ENCODE measurements at places on chromosomes 11 and 22.

GRCh38 chr11:112901924-112902323 is 59.3 kb upstream of the NCAM1 start:
- DNase-seq, result no peak

DNA sequence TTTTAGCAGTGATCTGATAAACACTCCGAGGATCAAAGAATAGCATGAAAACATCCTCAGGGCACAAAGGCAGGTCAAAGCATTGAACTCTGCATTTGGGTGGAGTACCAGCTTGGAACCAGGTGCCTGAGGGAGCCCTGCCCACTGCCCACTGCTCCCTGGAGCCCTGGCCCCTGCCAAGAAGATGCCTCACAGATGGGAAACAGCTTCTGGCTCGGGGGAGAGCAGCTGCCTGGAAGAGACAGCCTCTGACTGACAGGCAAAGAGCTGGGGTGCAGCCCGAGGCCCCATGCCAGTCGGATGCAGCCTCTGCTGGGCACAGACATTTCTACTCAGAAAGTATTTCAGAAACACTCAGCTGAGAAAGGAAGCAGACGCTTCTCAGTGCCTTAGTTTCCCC is 13.2 kb downstream of the LMO1 start:
- DNase-seq, result peak; percentile 59

- DNase-seq, result no peak
These were observed 75.6 kb upstream of the ARHGAP32 start for GRCh38 chr11:129267716-129268115.

DNA sequence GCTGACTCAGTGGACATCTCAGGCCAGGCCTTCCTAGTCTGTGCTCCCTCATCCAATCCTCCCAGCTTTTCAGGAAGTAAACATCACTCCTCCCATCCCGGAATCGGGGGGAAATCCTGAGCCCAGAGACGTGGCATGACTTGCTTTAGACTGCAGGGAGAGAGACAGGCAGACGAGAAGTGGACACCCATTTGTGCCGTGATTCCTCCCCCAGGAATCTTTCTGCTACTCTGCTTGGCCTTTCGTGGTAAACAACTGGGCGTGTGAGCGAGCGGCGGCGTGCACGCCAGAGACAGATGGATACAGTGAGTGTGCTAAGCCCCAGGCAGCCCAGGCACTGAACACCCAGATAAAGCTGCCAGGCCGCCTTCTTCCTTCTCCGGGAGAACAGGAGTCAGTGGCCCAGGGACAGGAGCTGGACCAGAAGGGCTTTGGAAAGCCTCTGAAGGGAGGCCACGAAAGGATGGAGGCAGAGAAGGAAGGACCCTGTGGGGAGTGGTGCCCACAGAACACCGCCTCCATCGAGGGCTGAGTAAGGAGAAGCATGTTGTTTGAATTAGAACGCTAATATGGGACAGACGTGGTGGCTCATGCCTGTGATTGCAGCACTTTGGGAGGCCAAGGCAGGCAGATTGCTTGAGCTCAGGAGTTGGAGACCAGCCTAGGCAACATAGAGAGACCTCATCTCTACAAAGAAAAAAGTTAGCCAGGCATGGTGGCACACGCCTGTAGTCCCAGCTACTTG is 53.0 kb upstream of the PRR5 start:
- DNase-seq, result peak; percentile 19

DNA sequence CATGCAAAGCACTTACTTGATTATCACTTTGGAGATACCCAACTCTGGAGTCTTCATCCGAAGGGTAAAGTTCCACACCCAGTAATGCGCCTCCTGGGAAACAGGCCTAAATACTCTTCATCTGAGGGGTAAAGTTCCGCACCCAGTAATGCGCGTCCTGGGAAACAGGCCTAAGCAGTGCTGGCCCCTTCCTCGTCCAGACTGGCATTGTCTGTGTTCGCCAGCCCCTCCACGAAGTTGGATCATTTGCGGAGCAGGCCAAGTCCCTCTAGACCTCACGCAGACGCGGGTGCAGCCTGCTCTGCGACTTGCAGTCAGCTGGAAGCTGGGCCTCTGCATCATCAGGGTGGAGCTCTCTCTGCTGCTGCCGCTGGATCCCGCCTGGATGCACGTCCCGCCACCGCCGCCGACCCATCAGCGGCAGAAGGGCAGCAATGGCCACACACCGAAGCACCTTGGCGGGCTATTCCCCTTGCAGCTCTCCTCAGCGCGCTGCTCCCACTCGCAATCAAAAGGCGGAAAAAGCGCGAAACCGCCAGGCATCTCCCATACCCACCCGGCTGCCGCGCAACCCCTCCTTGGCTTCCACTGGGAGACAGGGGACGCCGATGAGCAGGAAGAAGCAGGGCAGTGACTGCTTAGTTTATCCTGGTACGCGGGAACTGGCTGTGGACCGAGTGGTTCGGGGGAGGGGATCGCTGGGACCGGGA is 34.1 kb upstream of the GLYATL1 start:
- DNase-seq, result peak; percentile 75

DNA sequence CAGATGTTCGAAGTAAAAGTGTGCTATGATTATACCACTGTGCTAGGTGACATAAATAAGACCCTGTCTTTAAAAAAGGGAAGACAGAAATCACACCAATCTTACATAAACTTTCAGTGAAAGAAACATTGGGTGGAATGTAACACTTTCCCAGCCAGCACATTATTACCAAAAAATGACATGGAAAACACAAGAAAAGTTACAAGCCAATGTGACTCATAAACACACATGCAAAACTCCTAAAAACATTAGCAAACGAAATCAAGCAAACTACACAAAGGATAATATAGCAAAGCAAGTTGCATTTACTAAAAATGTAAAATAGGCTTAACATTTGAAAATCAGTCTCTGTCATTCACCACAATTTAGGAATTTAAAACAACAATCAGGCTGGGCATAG is 47.0 kb downstream of the SBF2 start:
- DNase-seq, result no peak

DNA sequence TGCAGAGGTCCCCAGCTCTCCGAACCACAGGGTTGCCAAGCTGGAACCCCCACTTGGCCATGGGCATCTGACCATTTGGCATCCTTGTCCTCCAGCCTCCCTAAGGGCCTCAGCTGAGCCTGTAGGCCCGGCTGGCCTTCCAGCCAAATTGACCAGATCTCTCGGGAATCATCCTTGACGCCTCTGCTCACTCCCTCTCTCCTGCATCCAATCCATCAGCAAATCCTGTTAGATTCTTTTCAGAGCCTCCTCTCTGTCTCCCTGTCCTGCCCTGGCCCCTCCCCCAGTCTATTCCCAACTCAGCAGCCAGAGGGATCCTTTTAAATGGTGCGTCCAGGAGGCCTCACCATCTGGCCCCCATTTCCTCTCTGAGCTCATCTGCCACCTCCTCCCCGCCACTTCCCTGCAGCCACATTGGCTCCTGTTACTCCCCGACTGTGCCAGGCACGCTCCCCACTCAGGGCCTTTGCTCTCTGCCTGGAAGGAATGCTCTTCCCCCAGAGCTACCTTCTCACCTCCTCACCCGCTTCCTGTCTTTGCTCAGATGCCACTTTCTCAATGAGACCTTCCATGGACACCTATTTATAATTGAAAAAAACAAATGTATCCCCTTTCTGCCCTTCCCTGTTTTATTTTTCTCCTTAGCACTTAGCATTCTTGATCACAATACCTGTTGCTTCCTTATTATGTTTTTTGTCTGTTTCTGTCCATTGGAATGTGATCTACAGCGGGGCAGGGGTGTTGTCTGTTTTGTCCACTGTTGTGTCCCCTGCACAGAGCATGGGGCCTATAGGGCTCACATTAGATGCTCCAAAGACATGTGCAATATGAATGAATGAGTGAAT is 78.1 kb downstream of the NFAM1 start:
- DNase-seq, result peak; percentile 77

GRCh38 chr11:58433638-58434203 is 5.8 kb upstream of the OR5B2 start:
- no peak for DNase-seq

GRCh38 chr11:6472934-6473333 is 807 bp downstream of the TRIM3 start:
- no peak for DNase-seq

- DNase-seq, result no peak
These were observed 31.6 kb downstream of the RPS6KA4 start for GRCh38 chr11:64390558-64390957.

DNA sequence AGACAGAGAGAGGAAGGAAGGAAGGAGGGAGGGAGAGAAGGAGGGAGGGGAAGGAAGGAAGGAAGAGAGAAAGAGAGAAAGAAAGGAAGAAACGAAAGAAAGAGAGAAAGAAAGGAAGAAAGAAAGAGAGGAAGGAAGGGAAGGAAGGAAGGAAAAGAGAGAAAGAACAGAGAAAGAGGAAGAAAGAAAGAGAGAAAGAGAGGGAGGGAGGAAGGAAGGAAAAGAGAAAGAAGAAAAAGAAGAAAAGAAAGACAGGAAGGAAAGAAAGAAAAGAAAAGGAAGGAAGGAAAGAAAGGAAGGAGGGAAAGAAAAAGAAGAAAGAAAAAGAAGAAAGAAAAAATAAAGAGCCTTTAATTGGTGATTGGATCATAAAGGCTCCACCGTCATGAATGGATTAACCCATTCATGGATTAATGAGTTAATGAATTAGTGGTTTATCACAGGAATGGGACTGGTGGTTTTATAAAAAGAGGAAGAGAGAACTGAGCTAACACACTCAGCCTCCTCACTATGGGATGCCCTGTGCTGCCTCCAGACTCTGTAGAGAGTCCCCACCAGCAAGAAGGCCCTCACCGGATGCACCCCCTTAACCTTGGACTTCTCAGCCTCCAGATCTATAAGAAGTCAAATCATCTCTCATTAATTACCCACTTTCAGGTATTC is 9.0 kb upstream of the PLAAT2 start:
- DNase-seq, result no peak

- no peak for DNase-seq
These were observed 108.9 kb upstream of the SORL1-AS1 start for GRCh38 chr11:121561716-121562115.

- no peak for DNase-seq
These were observed 5.8 kb upstream of the RCOR2 start for GRCh38 chr11:63922673-63923192.

DNA sequence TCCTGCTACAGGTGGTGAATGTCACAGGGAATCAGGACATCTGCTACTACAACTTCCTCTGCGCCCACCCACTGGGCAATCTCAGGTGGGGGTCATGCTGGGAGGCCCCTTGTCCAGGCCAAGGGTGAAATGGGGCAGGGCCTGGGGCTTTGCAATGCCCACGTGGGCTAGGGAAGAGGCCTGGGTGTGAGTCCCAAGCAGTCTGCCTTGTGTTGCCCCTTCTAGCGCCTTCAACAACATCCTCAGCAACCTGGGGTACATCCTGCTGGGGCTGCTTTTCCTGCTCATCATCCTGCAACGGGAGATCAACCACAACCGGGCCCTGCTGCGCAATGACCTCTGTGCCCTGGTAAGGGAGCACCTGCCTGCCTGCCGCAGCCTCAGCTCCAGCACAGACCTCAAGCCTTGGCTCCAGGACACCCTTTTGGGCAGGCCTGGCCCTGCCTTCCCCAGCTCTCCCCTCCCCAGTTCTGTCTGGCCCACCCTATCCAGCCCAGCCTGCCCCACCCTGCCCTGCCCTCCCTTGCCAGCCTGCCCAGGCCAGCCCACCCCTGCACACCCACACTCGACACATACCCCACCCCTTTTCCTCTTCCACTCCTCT is 9.1 kb upstream of the TAGLN start:
- DNase-seq, result peak; percentile 13

- peak; percentile 57 for DNase-seq
These were observed 21.8 kb downstream of the SNX19 start for GRCh38 chr11:130894322-130895025.

DNA sequence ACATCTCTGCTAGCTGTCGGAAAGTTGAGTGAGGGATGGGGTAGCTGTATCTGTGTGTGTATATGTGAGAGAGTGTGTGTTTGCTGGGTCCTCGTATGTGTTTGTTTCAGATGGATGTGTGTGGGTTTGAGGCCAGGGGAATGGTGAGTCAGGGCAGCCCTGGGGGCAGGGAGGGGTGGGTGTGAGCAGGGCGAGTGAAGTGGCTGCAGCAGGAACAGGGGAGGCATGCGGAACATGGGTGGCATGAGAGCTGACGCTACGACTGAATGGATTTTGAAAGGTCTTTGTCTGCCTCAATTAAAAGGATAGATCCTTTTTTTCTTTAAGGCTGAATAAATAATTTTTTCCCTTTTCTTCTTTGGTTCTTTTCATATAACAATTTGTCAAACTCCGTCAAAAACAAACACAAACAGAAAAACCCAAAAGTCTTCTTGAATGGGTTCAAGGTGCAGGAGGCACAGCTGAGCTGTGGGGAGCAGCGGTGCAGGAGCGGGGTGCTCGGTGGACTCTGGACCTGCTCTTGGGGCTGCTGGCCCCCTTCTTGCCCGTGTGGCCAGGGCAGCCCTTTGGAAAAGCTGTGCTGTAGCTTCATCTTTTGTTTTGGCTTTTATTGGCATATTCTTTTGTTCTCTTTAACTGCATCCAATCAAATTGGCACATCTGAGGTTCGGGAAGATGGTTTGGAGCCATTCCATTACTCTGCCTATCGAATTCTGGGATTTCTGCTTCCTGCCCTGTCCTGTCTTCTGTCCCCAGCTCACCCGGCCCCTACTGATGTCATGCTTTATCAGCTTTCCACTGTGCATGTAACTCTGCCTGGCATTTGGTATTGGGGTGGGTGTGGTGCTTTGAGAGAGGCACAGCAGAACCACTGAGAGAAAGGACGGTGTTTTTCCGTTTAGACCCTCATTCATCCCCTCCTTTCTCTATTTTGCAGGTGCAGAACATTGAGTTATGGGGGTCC is 80.1 kb downstream of the ADAMTS15 start:
- DNase-seq, result no peak

DNA sequence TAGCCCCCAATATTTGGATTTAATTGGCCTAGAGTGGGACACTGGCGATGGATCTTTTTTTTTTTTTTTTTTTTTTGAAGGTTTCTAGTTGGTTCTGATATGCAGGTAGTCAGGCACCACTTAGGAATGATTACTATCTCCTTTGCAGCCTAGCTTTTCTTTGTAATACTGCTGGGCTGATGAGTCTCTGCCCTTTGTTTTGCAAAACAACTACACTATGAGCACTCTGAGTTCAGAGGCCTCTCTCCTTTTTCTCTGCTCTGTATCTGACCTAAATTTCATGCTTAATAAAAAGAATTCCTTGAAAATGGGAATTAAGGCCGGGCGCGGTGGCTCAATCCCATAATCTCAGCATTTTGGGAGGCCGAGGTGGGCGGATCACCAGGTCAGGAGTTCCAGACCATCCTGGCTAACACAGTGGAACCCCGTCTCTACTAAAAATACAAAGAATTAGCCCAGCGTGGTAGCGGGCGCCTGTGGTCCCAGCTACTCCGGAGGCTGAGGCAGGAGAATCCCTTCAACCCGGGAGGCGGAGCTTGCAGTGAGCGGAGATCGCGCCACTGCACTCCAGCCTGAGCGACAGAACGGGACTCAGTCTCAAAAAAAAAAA is 1312.3 kb downstream of the FAM181B start:
- no peak for DNase-seq

DNA sequence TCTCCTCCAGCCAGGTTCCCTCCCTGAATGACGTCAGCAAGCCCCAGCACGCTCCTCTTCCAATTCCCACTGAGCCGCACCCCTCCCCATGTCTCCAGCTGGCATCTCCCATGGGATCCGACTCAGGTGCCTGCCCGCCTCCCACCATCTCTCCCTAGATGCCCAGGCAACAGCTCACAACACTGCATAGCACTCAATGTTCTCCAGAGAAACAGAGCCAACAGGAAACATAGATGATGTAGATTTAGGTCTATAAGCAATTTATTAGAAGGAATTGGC is 532.3 kb downstream of the BRD1 start:
- no peak for DNase-seq

- DNase-seq, result no peak
These were observed 85.4 kb downstream of the TTC28 start for GRCh38 chr22:28594076-28594796.

- DNase-seq, result peak; percentile 67
These were observed 2.0 kb upstream of the CASTOR1 start for GRCh38 chr22:30291058-30291892.
